Type B pancreatic cell (in vitro differentiated cells): ENCODE measurements at places on chromosomes 1 and 21. TPM values are rescaled to one million over a fixed set of nuclear protein-coding genes. Genes with fewer than 3 reads are reported as not detected.

Gene ACKR1
- 0.17 and 0.63 TPM in 2 replicates for total RNA-seq

Gene LENEP
- total RNA-seq = 0.52 and 1.1 TPM in 2 replicates

Gene TMOD4
- 1.9 TPM in 2 replicates for total RNA-seq

Gene UTS2
- not detected in 2 replicates for total RNA-seq

- no peak overlapping the region for H3K4me3 ChIP-seq
- no peaks in the 10 kb centered on the region for H3K4me1 ChIP-seq
- no peak for DNase-seq
- no peak overlapping the region for H3K27ac ChIP-seq
- H3K36me3 ChIP-seq = no peaks in the 10 kb centered on the region
Observed at GRCh38 chr1:169186106-169186505, 79.6 kb downstream of the ATP1B1 start.

DNA sequence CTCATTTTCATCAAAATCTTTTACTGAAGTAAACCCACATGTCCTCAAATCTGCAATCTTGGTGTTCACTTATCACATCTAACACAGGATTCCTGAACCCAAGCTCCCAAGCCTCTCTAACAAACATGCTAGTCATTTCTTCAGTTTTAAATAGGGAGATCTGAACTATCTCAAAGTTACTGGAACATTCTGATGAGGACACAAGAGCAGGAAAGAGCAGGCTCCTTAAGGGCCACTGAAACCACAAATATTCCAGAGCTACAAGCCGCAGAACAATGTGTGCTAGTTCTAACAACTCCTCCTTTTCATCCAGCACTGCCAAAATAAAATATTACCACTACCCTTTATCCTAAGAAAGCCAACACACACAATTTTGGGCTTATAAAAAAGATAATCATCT is 38.9 kb downstream of the WARS2 start:
- no peaks in the 10 kb centered on the region for H3K27me3 ChIP-seq
- H3K4me3 ChIP-seq = no peak overlapping the region
- H3K4me1 ChIP-seq = no peaks in the 10 kb centered on the region
- no peak for DNase-seq
- H3K27ac ChIP-seq = no peak overlapping the region
- no peaks in the 10 kb centered on the region for H3K36me3 ChIP-seq

DNA sequence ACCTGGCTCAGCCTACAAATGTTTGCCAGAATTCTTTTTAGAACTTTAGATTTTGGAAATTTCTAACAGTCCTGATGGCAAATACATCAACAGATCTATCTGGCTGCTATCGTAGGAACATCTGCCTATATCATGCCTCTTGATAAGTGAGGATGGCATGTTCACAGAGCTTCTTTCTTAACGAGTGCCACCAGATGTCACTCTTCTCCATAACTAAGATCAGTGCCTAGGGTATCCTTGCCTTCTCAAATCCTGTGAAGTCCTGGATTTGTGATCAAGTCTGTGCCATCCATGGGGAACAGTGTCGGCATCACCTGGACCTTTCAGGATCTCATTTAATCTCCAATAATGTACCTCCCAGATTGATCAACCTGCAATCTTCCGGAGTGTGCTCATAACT is 36.5 kb upstream of the CD5L start:
- no peak for DNase-seq
- H3K36me3 ChIP-seq = no peaks in the 10 kb centered on the region

GRCh38 chr21:26846036-26846931 is 1.1 kb upstream of the ADAMTS1 start:
- H3K4me1 ChIP-seq = peaks cover 34% of the 10 kb centered on the region
- H3K4me3 ChIP-seq = peak overlapping the region; percentile 99
- peaks cover 7% of the 10 kb centered on the region for H3K27me3 ChIP-seq
- H3K36me3 ChIP-seq = peaks cover 20% of the 10 kb centered on the region

DNA sequence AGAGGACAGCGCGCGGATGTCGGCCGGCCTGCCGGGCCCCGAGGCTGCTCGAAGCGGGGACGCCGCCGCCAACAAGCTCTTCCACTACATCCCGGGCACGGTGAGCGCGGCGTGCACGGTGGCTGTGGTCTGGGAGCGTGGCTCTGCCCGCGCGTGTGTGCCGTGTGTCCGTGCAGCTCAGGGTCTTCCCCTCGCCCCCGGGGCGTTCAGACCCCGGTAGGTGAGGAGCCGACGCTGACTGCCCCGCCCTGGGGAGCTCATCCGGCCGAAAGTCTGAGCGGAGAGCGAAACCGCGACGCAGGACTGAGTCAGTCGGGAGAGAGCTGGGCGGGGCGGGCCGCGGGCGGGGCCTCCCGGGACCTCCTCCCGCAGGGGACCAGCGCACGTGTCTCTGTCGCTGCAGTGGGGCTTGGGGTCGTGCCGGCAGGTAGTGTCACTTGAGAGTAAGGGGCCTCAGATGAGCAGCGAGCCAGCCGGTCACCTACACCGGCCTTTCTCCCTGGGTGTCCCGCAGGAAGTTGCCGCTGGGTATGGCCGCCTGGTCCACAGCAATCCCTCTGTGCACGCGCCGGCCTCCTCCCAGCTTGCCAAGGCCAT is 520 bp downstream of the PLEKHN1 start:
- H3K4me3 ChIP-seq = peak overlapping the region; percentile 77
- peaks cover 26% of the 10 kb centered on the region for H3K27me3 ChIP-seq
- no peak for DNase-seq
- no peaks in the 10 kb centered on the region for H3K4me1 ChIP-seq
- H3K36me3 ChIP-seq = no peaks in the 10 kb centered on the region
- no peak overlapping the region for H3K27ac ChIP-seq

DNA sequence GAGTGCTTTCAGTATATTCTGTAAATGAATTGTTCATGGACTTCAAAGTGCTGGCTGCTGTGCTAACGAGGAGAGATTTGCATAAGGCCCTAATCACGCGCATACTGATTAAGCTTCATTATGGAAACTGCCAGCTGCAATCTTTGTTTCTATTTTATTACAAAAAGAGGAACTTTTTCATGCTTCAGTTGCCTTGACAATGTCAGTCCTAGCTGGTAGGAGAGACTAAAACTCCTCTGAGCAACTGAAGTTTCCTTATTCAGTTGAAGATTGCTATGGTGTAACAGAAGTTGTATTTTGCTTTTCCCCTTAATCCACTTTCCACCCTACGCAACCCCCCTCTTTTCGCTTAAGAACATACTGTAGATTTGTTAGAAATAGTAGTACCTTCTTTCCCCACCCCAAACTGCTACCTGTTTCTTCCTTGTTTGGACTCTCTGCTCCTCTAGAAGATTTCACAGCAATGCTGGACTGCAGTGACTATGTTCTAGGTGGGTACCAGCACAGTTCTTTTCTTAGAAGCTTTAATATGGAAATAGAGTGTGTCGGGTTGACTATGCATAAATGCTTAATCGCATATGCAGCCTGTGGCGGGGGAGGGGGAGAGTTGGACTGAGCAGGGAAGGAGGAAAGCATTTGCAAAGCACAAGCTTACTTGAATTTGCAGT is 108.3 kb downstream of the POU2F1 start:
- no peak overlapping the region for H3K27ac ChIP-seq
- H3K36me3 ChIP-seq = peaks cover 13% of the 10 kb centered on the region
- H3K27me3 ChIP-seq = no peaks in the 10 kb centered on the region

DNA sequence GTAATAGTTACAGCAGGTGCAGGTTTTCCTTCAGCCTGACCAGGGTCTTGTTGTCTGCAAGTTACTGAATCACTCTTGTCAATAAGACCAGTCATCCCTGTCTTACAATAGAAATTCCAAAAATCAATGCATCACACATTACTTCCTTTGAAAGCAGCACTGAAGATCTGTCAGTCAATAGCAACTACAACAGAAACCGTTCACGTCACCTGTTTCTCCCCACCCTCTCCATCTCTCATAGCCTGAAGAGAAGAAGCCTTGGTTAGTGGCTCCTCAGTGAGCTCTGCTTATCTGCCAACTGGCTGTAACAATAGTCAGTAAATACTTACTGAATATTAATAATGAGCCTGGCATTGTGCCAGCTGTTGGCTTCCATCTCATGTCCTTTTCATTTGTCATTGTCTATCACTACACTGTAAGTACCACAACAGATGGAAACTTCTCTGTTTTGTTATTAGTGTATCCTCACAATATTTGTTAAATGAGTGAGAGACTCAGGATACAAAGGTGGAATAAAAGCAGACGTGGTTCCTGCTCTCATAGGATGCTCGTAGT is 195.2 kb downstream of the S1PR1 start:
- no peak overlapping the region for H3K4me3 ChIP-seq
- DNase-seq = no peak
- no peak overlapping the region for H3K27ac ChIP-seq
- no peaks in the 10 kb centered on the region for H3K27me3 ChIP-seq

DNA sequence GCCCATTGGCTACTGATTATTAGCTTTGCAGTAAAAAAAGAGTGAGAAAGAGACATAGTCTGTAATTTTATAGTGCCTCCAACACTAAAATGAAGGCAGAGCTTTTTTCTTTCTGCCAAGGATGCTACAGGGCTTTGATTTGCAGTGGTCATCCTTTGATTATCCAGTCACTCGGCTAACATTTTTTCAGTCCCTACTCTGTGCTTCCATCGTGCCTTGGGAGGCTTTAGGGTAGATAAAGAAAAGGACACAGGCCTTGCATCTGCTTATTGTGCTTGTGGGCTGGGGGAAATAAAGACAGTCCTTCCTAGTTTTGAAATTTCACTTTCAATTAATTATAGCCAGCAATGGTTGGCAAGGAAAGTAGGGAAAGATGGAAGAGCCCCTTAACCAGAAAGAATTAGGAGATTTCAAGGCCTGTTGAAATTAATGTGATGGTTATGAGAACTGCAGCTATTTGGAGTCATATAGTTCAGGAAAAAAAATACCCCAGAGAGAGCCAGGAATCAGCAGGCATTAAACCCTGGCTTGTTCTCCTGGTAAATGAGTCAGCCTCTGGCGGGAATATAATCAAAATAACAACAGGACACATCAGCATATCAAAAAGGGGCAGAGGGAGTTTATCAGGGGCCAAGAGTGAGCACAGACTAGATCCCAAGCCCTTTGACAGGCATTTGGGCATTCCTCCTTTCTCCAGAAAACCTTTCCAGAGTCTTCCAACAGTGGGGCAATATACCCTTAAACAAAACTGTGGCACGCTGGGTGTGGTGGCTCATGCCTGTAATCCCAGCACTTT is 27.4 kb downstream of the CACHD1 start:
- peaks cover 3% of the 10 kb centered on the region for H3K27me3 ChIP-seq
- no peaks in the 10 kb centered on the region for H3K36me3 ChIP-seq
- peaks cover 60% of the 10 kb centered on the region for H3K4me1 ChIP-seq

DNA sequence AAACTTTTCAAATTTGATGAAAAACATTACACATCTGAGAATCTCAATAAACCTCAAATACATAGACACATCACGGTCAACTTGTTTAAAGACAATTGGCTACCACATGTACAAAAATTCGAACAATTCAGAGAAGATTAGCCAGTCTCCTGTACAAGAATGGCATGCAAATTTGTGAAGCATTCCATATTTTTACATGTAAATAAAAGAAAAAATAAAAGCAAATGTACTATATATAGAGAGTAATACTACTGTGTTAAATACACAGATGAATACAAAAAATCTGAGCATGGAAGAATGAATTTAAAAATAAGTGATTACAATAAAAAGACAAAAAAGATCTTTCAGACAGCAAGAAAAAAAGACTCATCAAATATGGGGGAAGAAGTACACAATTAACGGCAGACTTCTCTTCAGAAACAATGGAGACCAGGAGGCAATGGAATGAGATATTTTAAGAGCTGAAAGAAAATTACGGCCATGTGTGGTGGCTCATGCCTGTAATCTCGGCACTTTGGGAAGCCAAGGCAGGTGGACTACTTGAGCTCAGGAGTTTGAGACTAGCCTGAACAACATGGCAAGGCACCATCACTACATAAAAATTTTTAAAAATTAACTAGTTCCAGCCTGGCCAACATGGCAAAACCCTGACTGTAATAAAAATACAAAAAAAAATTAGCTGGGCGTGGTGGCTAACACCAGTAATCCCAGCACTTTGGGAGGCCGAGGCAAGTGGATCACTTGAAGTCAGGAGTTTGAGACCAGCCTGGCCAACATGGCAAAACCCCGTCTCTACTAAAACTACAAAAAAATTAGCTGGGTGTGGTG is 23.2 kb downstream of the HAX1 start:
- no peak overlapping the region for H3K4me3 ChIP-seq
- no peaks in the 10 kb centered on the region for H3K4me1 ChIP-seq
- peaks cover 7% of the 10 kb centered on the region for H3K27me3 ChIP-seq
- DNase-seq = no peak
- H3K36me3 ChIP-seq = peaks cover 4% of the 10 kb centered on the region
- H3K27ac ChIP-seq = peak overlapping the region; percentile 3

DNA sequence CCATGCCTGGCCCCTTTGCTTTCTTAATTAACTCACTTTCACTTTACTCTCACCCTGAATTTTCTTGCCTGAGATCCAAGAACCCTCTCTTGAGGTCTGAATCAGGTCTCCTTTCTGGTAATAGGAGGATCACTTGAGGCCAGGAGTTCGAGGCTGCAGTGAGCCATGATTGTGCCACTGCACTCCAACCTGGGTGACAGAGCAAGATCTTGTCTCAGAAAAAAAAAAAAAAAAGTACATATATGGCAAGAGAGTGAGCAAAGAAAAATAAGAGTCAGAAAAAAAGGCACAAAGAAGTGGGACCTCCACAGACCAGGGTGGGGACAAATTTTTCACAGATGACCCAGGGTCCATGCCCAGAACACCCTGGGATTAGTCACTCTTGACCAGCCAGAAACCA is 34.1 kb upstream of the RD3 start:
- peaks cover 13% of the 10 kb centered on the region for H3K4me1 ChIP-seq
- DNase-seq = no peak
- no peaks in the 10 kb centered on the region for H3K36me3 ChIP-seq
- no peak overlapping the region for H3K27ac ChIP-seq
- no peaks in the 10 kb centered on the region for H3K27me3 ChIP-seq
- no peak overlapping the region for H3K4me3 ChIP-seq

DNA sequence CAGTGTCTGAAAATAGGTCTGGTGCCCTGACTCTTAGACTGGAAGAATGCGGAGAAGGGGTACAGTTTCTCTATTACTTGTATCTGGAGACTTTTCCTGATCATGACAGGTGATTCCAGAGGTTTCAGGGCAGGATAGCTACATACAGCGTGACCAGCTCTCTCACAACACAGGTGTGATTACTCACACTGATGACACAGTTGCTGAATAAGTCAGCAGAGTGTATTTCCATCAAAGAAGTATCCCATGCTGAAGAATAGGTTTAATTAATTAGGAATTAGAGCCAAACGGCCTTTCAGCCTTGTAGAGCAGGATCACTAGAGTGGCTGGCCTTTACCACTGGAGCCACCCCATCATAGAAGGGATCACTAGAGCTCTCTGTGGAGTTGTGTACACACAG is 298.6 kb downstream of the LMX1A start:
- no peak for DNase-seq
- H3K27me3 ChIP-seq = no peaks in the 10 kb centered on the region
- H3K27ac ChIP-seq = no peak overlapping the region
- H3K4me1 ChIP-seq = no peaks in the 10 kb centered on the region
- H3K4me3 ChIP-seq = no peak overlapping the region
- no peaks in the 10 kb centered on the region for H3K36me3 ChIP-seq

GRCh38 chr1:63915121-63915520 is 141.3 kb downstream of the ROR1 start:
- peaks cover 5% of the 10 kb centered on the region for H3K36me3 ChIP-seq
- H3K4me3 ChIP-seq = no peak overlapping the region
- no peak for DNase-seq
- no peak overlapping the region for H3K27ac ChIP-seq
